ENCODE measurements at places on chromosomes 4 and X.

GRCh38 chr4:6278801-6279197 is 9.1 kb downstream of the WFS1 start:
- DNase-seq, result no peak

GRCh38 chr4:183430317-183430993 is 14.0 kb upstream of the CDKN2AIP start:
- DNase-seq, result peak; percentile 12

- no peak for DNase-seq
Observed at GRCh38 chr4:183348706-183349659, 26.8 kb upstream of the CLDN24 start.

GRCh38 chrX:68995386-68995779 is 166.6 kb downstream of the EFNB1 start:
- DNase-seq, result no peak

DNA sequence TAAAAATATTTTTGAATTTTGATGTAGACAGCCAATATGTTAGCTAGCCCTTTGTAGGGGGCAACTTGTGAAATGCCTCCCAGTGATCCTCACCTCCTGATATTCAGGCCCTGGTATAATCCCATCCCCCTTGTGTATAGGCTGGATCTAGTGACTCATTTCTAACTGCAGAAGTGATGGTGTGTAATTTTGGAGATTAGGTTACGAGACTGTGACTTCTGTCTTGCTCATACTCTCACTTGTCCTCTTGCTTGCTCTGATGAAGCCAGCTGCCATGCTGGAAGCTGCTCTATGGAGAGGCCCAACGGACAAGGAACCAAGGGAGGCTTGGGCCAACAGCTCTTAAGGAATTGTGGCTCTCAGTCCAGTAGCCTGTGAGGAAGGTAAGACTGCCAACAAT is 61.7 kb downstream of the GPR82 start:
- no peak for DNase-seq

- peak; percentile 43 for DNase-seq
Observed at GRCh38 chr4:173333658-173334084, 487 bp downstream of the HMGB2 start.

DNA sequence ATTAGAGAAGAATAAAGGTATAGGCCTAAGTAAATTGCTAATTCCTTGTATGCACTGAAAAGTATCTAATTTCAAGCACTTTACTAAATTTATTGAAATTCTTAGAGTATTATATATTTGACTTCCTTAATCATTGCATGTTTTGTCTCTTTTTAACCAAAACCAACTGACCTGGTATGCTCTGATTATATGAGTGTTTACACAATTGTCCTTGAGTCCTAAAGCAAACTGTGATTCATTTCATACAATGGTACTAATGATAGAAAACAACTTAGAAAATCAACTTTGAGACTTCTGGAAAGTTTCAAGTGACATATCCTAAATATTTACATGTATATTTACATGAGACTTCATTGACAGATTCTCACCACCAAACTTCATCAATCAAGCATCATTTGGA is 1177.1 kb downstream of the ADGRL3 start:
- DNase-seq, result no peak

- DNase-seq, result no peak
Observed at GRCh38 chrX:55057675-55058249, 17.1 kb upstream of the PAGE2B start.

- DNase-seq, result no peak
Observed at GRCh38 chr4:185394568-185395237, 1.0 kb downstream of the LRP2BP start.
